NCI-H460 (cell line): ENCODE measurements at places on chromosomes 7 and 10. TPM values are rescaled to one million over a fixed set of nuclear protein-coding genes. Genes with fewer than 3 reads are reported as not detected.

Gene ARHGAP22
- 3.0 and 3.6 TPM in 2 replicates for total RNA-seq

Gene RGR
- total RNA-seq = not detected in 2 replicates

Gene SLC26A4
- 0.22 and 0.35 TPM in 2 replicates for total RNA-seq

Gene PAX2
- not detected in 2 replicates for total RNA-seq

Gene GPNMB
- 1.4 and 2.7 TPM in 2 replicates for total RNA-seq

Gene MYH16
- not detected in 2 replicates for total RNA-seq

Gene ALOX5
- not detected in 2 replicates for total RNA-seq

Gene LRIT1
- total RNA-seq = not detected in 2 replicates

Gene ELFN1
- total RNA-seq = 1.3 and 1.8 TPM in 2 replicates

Gene SCART1
- total RNA-seq = 0.92 and 1.2 TPM in 2 replicates

Gene HERC4
- 49.6 and 61.2 TPM in 2 replicates for total RNA-seq

Gene HPS6
- total RNA-seq = 16.7 and 19.5 TPM in 2 replicates

Gene ERVW-1
- total RNA-seq = not detected in 2 replicates

Gene ITPRIP
- total RNA-seq = 58.6 and 77.9 TPM in 2 replicates

Gene AKR1D1
- not detected in 2 replicates for total RNA-seq

Gene OR6V1
- total RNA-seq = not detected in 2 replicates

Gene MICALL2
- total RNA-seq = 3.7 and 9.6 TPM in 2 replicates

Gene PNLIPRP2
- total RNA-seq = not detected in 2 replicates
